ENCODE measurements at places on chromosomes 5 and 9.

DNA sequence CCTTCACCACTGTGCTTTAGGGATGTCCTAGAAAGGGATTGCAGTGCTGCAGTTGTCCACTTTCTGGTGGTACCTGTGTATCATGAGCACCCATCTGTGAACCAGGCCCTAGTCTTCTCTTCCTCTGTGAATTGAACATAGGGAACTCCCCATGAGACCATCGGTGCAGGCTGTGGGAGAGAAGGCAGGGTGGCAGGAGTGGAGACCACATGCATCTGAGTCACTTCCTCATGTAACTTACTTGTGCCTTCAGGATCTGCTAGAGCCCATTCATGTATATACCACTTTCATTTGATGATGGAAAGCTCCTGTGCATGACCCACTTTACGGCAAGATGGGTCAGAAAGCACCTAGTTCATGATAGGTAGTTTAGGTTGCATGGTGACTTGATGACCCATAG is 478.1 kb upstream of the CDH9 start:
- no peak for DNase-seq

DNA sequence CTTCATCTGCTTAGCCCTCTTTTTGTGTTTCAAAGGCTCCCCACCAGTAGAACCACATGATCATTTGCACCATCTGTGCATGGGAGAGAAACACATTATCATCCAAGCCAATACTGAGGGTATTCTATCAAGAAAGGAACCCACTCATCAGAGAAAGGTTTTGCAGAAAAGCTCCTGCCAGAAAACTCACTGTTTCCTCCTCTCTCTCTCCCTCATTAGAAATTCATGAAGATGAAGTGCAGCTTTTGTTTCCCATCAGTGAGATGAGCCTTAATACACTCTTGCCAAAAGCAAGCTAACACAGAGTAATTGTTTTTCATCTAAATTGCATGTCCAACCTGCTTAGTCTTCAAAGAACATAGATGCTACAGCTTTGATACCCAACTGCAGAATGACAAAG is 142.4 kb upstream of the GRAMD2B start:
- DNase-seq, result no peak

DNA sequence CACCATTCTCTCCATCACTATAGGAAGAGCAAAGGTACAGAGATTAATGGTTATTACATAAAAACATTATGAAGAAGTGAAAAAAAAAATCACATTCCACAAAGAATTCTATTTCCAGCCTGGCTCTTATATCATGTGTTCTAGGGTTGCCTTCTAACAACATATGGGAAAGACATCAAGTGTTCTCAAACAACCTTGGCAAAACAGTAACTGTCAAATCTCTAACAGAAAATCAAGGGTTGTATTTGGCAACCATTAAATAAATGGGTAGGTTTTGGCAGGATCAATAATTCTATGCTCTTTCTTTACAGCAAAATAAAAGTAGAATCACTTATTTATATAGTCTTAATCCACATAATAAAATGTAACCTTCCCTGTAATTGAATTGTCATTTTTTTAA is 728.9 kb downstream of the MAT2B start:
- no peak for DNase-seq

GRCh38 chr9:88087906-88088305 is 50.4 kb downstream of the SPATA31C2 start:
- no peak for DNase-seq

DNA sequence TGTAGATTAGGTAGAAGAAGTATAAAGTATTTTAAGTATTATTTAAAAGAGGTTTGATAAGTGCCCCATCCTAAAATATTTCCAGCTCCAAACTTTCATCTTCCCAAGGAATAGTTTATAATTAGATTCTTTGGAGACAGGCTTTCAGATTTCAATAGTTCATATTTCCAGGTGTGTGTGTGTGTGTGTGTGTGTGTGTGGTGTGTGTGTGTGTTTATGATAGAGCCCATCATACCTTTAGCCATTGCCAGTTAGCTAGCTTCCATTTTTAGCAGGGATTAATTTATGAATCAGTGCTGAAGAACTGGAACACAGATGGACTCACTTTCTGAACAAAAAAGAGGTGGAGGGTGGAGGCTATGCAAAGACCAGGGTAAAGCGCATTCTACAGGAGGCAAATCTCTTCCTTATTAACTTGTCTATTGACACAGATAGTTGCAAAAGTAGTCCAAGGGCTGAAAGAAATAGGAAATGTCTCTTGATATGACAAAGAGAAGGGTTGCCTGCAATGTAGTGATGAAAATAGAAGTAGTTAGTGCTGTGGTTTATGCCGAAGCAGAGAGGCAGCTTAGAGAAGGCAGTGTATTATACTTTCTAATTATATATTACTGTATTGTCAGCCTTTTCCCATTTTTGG is 301.1 kb downstream of the MAN2A1 start:
- no peak for DNase-seq

DNA sequence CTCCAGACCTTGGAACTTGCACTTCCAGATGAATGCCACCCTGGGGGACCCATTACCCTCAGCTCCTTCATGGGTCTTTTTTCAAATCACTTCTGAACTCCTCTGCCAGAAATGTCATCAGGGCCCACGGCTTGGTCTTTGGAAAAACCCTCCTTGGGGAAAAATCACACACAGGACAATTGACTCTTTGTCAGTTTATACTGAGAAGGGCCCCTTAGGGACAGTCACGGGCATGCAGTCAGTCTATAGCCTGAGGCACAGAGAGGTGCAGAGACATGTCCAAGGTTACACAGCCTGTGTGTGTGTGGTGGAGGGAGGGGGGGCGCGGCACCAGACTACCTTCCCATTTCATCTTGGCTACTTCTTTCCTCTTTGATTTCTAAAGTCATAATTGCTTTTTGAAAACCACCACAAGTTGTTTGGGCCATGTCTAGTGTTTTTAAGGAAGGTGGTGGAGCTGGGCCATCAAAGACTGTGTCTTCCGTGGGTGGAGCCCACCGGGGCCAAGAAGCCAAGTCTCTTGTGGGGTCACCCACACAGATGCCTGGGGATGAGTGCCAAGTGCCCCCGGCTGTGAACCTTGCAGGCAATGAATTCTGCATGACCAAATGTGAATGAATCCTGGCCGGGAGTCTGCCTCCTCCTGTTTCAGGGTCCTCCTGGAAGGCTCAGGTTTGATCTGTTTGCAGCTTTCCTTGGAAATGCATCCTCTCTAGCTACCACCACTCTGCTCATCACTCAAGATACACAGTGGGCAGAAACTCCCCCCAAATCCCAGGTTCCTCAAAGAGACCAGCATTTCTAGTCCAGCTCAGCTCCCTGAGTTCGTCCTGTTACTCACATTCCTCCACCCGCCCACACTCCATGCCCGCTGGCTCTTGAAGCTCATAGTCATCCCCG is 200.1 kb upstream of the TBC1D2 start:
- no peak for DNase-seq

GRCh38 chr5:306011-306805 is 15.3 kb upstream of the AHRR start:
- no peak for DNase-seq

- no peak for DNase-seq
Measured at GRCh38 chr5:168553377-168554130, 24.4 kb downstream of the FBLL1 start.

GRCh38 chr5:362978-363765 is 41.7 kb downstream of the AHRR start:
- DNase-seq, result no peak

DNA sequence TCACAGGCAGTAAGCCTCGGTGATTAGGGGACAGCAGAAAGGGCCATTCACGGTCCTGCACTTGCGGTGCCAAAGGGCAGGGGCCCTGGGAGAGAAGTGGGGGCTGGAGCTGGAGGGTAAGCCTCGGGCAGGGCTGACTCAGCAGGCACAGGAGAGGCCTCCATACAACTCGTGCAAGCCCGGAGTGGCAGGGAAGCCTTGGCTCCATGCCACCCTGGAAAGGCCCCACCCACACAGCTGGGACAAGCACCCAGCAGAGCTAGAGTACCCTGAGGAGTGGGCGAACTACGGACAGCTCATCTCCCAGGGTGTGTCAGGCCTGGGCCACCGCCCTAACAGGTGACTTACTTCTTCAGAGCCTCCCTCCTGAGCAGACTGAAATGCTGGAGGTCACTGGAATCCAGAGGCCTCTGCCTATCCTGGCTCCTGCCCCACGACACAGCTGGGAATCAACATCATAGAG is 5.6 kb upstream of the CAMK2A start:
- no peak for DNase-seq
